NCI-H2107 (cell line): ENCODE measurements at places on chromosomes 12 and 14.

GRCh38 chr12:72278894-72279293 lies 6.7 kb downstream of the TRHDE start:
- DNase-seq = no peak

- DNase-seq = no peak
Observed at GRCh38 chr14:20873370-20874177, 17.6 kb upstream of the RNASE3 start.

DNA sequence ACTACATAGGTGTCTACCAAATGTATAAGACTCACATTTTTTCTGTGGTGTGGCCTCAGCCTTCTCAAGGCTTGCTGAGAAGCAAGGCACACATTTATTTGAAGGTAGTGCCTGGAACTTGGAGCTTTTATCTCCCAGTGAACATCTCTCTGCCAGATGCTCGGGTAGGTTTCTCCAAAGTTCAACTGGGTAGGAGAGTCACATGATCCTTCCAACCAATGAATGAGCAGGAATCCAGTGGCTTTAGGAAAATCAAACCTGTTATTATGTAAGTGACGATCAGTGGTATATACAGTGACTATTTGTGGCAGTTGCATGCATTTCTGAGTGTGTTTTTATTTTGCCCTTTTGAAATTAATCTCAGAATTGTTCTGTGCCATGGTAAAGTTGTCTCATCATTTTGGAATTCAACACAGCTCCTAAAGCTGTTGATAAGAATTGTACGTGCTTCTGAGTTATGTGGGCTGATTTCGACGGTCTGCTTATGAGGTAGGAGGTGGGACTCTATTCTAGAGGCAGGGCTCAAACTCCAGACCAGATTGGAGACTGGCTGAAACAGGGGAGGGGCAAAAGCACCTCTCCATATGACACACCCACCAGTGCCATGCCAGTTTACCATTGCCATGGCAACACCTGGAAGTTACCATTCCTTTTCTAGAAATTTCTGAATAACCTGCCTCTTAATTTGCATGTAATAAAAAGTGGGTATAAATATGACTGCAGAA lies 57.6 kb downstream of the EID3 start:
- no peak for DNase-seq

DNA sequence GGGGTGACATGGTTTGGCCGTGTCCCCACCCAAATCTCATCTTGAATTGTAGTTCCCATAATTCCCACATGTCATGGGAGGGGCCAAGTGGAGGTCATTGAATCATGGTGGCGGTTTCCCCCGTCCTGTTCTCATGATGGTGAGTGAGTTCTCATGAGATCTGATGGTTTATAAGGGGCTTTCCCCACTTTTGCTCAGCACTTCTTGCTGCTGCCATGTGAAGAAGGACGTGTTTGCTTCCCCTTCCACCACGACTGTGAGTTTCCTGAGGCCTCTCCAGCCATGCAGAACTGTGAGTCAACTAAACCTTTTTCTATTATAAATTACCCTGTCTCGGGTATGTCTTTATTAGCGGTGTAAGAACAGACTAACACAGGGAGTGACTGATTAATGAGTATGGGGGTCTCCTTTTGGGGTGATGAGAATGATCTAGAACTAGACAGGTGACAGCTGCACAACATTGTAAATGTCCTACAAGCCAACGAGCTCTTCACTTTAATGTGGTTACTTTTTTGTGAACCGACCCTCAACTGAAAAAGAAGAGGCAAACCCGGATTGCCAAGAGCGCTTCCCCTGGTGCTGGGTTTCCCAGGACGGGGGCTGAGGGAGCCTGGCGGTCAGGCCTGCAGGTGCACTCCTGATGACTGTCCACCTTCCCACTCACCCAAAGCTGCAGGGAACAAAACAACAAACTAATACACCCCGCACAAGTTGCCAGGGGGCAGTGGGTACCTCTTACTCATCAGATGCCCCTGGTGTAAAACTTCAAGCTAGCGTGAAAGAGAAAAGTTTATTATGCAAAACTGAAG lies 90.1 kb downstream of the NCOR2 start:
- DNase-seq = no peak

GRCh38 chr14:40694023-40694422 lies 912.7 kb upstream of the LRFN5 start:
- no peak for DNase-seq

GRCh38 chr14:59871166-59871495 lies 555 bp upstream of the RTN1 start:
- no peak for DNase-seq

DNA sequence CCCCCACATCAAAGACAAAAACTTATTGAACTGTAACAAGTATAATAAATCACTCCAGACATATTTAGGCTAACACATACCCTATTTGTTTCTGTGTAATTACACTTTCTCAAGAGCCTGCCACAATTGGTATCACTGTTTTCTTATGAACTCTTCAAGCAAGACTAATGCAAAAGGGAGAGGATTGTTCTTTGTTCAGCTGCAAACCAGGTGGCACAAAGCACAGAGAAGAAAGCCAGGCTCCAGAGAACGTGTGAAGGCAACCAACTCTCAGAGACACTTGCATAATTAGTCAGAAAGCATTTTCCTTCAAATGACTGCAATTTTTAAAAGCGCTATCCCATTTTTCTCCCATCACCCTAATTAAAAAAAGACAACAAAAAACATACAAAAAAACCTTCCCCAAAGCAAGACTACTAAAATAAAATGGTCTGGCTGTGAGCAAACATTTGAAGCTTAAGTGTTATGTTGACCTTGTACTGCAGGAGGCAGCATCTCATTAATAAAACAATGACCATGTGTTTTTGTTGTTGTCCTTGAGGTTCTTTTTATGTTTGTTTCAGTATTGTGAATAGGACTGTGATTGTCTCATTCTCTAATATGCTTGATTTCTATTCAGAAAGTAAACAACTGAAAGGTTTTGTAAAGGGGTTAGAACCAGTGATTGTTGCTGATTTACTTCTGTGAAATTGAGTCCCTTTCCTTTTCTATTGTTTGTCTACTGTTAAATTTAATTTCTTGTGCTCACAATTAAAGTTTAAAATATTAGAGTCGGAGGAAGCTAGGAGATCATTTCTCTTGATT lies 452.7 kb upstream of the PDE3A start:
- DNase-seq = no peak

GRCh38 chr12:14693116-14693515 lies 3.3 kb downstream of the GUCY2C start:
- DNase-seq = no peak

DNA sequence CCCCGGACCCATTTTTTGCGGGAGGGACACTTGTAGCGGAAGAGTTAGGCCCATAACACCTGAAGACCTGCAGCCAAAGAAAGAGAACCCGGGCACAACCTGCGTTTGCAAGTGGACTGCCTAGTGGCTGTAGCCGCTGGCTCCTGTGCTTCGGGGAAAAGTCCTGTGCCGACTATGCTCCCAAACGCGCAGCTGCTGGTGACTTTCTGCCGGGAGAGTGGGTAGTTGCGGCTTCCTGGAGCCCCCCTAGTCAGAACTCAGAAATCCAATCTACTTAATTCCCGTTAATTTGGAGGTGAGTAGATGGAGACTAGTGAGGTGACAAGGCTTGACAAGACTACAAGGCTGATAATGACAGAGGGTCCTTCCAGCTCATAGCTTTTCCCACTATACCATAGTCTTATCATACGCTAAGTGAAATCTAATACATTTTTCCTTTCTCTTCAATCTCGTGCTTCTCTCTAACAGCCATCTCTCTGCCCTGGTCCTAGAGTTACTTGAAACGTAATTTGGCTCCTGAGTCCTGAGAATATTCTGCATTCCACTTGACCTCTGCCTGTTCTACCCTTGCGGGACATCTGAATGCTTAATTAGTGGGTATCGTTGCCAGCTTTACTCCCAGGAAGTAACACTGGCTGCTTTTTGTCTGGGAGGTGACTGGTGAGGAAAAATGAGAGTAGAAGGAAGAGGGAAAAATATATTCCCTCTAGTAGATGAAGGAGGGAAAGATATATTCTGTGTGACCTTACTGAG lies 556 bp downstream of the MTHFD1 start:
- DNase-seq = no peak

DNA sequence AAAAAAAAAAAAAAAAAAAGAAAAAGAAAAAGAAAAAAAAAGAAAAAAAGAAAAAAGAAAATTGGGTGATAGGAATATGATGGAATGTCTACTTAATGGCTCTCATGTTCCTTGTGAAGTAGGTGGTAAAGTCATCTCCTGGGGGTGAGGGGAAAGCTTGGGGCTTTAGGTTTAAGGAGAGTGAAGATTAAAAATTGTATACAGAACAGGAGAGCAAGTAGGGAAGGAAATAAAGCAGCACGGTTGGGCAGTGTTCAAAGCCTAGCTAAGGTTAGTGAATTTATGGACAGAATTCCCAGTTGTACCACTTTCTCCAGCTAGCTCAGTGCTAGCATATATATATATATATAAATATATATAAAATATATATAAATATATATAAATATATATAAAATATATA lies 40.0 kb upstream of the SLC2A13 start:
- DNase-seq = no peak

DNA sequence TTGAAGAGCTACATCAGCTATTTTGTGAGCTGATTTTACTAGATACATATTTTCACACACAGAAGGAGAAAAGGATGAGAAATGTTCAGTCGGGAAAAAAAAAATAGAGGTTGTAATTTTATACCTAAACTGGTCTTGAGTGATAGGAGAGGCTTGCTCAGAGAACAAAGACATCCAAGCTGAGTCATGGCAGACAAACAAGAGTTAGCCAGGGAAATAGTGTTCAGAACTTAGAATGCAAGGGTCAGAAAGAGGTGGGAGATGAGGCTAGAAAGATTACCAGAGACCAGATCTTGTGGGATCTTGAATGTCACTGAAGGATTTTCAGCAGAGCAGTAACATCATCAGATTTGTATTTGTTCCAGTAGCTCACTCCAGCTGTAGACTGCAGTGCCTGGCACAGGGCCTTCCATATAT lies 121.9 kb upstream of the ATF1 start:
- no peak for DNase-seq

DNA sequence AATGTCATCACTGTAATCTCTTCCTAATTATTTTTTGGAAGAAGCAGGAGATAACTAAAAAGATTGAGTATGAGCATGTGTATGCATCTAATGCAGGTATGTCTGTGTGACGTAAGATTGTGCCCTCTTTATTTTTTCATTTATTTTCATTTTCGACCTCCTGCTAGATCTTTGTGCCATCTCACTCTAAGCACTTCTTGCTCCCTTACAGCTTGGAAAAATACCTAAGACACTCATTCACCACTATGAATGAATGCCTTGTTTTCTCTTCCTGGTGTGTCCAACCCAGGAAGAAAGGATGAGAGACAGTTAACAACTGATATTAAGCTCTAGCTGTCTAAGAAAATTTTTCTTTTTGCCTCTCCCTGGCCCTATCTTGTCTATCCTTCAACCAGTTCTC lies 76.8 kb upstream of the CISTR start:
- DNase-seq = no peak

DNA sequence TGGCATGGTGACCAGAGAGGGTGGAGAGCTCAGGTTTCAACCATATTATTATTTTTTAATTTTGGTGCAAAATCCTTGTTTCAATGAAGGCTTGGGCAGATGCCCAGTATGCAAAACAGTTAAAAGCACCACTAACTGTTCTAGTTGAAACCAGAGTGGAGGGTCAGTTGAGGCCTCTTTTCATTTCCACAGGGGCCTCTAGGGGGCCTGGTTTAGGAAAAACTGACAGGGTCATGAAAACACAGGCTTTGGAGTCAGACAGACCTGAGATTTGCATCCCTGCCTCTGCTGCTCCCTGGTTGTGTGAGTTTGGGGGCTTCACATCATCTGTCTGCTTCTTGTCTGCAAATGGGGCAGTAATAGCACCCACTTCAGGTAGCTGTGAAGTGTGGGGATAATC lies 3.3 kb upstream of the RPH3A start:
- DNase-seq = no peak

DNA sequence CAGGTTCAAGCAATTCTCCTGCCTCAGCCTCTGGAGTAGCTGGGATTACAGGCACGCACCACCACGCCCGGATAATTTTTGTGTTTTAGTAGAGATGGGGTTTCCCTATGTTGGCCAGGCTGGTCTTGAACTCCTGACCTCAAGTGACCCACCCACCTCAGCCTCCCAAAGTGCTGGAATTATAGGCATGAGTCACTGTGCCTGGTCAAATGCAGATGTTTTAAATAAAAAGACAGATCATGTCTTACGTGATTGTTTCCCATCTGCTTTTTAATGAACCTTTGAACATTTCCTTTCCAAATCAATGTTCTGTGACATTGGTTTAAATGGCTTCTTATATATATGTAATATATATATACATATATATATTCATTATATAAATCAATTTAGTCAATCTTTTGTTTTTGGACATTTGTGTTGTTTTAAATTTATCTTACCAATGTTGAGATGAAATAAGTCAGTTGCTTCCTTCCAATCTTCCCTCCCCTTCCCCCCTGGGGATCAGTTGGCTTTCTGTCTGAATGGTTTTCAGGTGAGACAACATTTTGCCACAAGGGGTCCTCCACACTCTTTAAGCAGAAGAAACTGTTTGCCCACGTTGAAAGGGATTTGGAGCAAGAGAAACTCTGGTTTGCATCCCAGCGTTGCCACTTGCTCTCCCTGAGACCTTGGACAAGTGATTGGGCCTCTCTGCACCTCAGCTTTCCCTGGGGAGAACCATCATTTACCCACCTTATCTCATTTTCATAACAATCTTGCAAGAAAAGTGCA lies 47.6 kb upstream of the RBM19 start:
- DNase-seq = no peak

DNA sequence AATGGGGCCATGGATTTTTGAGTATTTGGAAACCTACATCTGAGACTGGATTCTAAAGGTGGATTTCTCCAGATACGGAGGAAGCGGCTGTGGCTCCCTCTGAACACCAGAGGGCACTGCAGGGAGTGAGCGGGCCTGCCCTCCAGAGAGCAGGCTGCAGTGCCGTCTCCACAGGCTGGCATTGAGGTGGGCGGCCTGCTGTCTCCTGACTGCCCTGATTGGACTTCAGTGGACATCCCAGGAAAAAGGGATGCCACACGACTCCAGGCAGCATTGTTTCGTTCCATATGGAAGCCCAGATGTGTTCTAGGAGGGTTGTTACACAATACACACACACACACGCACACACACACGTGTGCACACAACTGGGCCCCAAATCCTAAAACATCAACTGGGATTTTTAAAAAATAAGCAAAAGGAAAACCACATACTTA lies 20.9 kb upstream of the ANO2 start:
- peak; percentile 31 for DNase-seq

DNA sequence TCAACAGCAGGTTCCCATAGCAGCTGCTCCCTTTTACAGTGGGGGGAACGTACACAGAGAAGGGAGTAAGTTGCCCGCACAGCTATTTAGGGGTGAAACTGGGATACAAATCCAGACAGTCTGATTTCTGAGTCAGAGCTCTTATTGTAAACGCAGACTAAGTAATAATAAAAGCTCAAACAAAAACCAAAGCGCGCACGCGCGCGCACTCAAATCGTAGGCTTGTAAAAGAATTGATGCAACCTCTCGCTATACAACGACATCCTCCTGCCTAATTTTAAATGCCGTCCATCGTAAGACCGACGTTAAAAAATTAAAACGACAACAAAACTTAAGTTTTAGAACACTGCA lies 747 bp upstream of the DACT1 start:
- no peak for DNase-seq
